NCI-H446 treated with DMSO at 0.1 percent for 48 hours (cell line): ENCODE measurements at places on chromosomes 1 and 21.

DNA sequence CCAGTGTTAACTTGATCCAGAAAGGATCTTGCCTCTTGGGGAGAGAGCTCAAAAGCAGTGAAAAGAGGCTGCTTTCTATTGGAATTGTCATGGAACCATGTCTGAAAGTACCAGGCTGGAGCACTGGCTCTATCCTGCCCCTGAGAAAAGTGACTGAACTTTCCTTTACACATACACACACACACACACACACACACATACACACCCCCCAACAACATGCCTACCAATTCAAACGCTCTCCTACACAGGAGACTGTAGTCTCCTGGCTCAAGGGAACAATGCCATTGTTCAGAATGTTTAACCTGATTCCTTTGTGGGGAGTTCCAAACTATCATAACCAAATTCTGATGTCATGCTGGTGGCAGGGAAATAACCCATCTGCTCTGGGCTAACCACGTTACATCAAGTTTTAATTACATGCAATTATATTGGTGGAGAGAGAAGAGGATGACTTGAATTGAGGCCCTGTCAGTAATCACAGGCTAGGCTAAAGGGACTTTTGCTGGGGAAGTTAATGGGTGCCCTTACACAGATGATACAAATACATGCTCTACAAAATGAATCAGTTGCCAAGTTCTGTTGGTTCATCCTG lies 52.3 kb upstream of the DUSP10 start:
- no peak for DNase-seq

DNA sequence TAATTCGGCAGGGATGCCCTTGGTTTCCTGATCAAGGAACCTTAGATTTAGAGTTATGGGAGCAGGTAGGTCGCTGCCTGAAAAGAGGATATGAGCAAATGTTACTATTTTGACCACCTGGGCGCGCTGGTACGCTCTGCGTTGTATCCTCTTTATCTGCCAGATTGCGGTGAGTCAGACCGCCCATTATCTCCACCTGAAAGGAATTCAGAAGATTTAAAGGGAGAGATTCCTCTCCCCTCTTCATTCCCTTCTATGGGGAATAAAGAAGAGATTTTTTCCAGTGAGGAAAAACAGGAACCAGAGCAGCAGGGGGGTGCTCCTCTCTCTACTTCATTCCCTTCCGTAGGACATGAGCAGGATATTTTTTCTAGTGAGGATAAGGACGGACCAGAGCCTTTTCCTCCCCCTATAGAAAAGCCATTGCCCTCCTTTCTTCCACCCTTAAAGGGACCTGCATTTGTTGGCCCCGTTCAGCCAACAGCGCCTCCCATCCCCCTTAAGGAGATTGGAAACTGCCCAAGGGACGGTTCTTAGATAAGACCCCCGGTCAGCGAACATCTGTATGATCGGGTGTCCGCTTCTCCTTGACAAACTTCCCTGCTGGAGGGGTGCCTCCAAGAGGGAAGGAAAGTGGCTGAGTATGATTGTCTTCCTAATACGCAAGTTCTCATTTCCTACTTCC lies 34.1 kb downstream of the CLCA1 start:
- DNase-seq, result no peak

GRCh38 chr1:40389871-40390560 lies 16.5 kb downstream of the SMAP2 start:
- DNase-seq, result no peak

GRCh38 chr1:214469290-214469689 lies 82.1 kb downstream of the PTPN14 start:
- DNase-seq, result no peak

- DNase-seq, result no peak
Measured at GRCh38 chr1:111603979-111604378, 15.6 kb upstream of the RAP1A start.

DNA sequence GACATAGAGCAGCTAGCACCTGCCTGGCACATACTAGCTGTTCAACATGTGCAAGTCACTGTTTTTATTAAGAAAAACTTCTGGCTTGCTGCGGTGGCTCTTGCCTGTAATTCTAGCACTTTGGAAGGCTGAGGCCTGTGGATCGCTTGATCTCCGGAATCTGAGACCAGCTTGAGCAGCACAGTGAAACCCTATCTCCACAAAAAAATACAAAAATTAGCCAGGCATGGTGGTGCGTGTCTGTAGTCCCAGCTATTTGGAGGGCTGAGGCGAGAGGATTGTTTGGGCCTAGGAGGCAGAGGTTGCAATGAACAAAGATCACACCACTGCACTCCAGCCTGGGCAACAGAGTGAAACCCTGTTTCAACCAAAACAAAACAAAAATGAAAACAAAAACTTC lies 27.7 kb upstream of the C8B start:
- DNase-seq, result no peak

- DNase-seq, result no peak
Measured at GRCh38 chr1:85244271-85245061, 15.0 kb downstream of the C1orf52 start.

- no peak for DNase-seq
Measured at GRCh38 chr1:44261171-44261817, 48.0 kb downstream of the DMAP1 start.

DNA sequence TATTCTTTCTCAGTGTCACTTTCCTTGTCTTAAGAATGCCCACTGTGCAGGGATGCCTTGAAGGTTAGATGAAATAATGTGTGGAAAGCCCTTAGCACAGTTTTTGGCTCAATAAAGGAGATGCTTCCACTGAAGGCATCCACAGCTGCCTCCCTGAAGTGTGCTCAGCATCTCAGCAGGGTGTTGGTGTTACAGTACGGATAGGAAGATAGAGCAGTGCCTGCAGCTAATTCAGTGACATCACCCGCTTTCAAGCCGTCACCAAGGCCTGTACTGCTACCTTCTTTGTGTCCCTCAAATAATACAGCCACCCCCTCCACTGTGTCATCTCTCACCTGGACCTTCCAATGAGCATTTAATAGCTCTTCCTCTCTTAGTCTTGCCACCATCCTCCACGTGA lies 59.0 kb downstream of the NDUFS5 start:
- DNase-seq, result no peak

DNA sequence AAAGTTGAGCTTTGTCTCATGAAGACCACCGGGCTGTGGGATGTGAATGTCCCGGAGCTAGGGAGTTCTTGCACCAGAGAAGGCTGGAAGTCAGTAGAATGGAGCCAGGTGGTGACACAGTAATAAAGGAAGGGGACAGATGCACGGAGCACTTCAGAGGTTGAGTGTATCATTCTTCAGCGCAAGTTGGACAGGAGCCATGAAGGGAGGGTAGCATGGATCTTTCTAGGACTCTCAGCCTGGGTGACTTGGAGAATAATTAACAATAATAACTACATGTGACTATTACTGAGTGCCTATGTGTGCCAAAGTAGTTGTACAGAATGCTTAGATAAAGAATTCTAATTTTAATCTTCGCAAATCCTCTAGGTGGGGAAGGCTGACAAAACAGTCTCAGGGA lies 258.7 kb upstream of the AJAP1 start:
- no peak for DNase-seq

GRCh38 chr1:243414152-243414494 lies 158.3 kb downstream of the SDCCAG8 start:
- DNase-seq, result no peak

DNA sequence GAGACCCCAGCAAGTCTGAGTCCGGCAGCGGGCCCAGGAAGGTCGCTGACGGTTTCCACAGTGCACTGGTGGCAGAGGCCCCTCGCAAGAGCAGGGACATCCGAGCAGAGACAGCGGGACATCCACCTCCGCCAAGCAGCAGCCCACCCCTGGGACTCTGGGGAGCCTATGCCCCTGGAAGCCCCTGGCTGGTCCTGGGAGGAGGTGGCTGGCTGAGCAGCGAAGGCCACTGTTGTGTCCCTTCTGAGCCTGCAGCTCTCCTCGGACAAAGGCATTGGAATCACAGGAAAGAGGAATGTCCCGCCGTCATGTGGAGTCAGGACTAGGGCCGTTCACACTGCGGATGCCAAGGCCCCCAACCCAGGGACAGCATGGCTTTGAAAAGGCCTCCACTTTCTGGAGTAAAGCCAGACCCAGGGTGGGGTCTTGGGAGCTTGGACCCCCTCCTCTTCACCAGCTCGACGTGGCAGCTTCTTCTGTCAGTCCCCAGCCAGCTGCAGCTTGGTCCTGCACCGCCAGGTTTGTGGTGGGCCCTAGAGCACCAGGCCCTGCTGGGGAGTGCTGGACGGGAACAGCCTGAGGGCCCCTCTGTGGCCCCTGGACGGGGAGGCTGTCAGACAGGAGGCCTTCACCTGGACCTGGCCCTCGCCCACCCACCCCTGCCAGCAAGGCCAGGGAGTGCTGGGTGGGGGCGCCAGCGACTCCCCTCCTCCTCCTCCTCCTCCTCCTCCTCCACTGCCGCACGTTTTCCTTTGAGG lies 1.4 kb downstream of the MEGF6 start:
- no peak for DNase-seq

GRCh38 chr1:111847466-111847865 lies 91.8 kb downstream of the DDX20 start:
- DNase-seq, result no peak

- no peak for DNase-seq
Measured at GRCh38 chr1:41954533-41954944, 35.8 kb upstream of the HIVEP3 start.

DNA sequence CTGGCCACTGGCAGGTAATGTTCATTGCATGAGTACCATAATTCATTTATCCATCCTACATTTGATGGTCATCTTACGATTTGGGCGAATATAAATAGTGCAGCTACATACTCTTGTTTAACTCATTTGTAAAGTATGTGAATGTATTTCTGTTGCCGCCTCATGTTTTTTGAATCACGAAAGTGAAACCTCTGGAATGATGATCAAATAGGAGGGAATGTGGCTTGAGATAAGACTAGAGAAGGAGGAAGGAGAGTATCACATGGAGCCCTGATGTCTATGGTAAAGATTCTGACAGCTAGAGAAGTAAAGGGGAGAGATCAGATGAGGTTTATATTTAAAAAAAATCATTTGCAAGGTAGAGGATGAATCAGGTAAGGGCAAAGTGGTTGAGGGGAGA lies 8.0 kb downstream of the MRPS14 start:
- no peak for DNase-seq

DNA sequence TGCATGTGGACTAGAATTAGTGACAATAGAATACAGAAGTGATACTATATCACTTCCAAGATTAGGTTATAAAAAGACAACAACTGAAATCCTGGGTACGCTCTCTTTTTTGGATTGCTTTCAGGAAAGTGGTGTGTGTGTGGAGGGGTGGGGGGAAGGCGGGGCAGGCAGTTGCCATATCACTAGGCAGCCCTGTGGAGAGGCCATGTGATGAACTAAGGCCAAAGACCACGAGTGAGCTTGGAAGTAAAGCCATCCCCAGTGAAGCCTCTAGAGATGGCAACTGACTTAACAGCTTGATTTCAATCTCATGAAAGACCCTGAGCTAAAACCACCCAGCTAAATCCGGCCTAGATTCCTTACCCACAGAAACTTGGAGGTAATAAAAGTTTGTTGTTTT lies 6.2 kb upstream of the ASPM start:
- DNase-seq, result no peak

- no peak for DNase-seq
Measured at GRCh38 chr1:220699044-220699443, 8.9 kb downstream of the C1orf115 start.

DNA sequence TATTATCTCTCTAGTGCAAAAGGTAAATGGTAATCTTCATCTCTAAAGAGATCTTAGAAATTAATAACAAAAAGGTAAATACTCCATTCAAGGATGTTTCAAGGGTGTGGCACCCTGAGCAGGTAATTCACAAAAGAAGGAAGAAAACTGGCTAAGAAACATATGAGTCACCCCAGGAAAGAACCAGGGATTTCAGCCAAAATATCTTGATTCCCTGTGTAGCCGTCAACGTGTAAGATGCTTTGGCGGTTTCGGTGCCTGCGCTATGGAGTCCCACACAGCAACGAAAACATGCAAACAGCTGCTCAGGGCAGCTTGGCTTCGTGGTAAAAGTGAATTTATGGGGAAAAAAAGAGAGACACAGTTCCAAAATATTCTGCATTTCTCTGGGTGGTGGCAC lies 3.7 kb downstream of the ITGB2 start:
- DNase-seq, result no peak

- no peak for DNase-seq
Measured at GRCh38 chr1:4109628-4109940, 209.5 kb upstream of the C1orf174 start.

- no peak for DNase-seq
Measured at GRCh38 chr1:229271448-229272159, 693 bp downstream of the RAB4A start.

DNA sequence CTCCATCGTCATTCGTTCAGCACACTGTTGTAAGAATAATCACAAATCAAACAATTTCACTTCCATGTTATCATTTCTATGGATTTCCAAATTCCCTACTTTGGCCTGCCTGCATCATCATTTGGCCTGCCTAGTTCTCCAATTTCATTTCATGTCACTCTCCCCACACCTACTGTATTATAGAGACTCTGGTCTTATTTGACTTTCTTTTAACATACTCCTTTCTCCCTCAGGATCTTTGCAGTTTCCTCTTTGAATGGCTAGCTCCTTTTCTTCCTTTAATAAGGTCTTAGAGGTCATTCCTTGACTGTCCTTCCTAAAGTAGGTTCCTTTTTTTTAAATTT lies 36.3 kb upstream of the PODN start:
- DNase-seq, result no peak

DNA sequence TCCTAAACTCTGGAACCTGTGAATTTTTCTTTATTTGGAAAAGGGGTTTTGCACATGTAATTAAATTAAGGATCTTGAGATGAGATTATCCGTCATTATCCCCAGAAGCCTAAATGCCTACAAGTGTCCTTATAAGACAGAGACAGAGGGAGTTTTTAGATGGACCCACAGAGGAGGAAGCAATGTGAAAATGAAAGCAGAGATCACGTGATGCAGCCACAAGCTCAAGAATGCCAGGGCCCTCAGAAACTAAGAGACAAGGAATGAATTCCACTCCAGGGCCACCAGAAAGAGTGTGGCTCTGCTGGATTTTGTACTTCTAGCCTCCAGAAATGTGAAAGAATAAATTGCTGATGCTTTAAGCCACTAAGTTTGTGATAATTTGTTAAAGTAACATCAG lies 183.6 kb upstream of the UBE2U start:
- no peak for DNase-seq

DNA sequence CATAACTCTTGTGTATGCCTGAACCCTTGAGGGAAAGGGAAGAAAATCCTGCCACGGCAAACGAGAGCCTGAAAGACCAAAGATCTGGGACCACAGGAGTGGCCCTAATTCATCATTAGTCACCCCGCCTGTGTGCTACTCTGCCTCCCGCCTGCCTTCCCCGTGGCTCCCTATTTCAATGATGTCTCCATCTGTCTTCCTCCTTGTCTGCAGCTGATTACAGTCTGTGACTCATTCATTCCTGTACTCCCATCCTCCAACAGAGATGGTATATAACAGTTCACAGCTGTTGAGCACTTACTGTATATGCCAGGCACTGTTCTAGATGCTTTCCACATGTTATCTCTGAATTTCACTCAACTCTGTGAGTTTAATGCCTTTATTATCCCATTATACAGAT lies 96.6 kb downstream of the SEC16B start:
- DNase-seq, result no peak

GRCh38 chr1:158425027-158425426 lies 1.0 kb downstream of the OR10K2 start:
- DNase-seq, result no peak

GRCh38 chr21:44780767-44781459 lies 20.7 kb downstream of the UBE2G2 start:
- no peak for DNase-seq
